KG1 (cell line): ENCODE measurements at places on chromosomes 16 and 17.

- DNase-seq: no peak
These were observed 472.7 kb upstream of the HSBP1 start for GRCh38 chr16:83335076-83335475.

DNA sequence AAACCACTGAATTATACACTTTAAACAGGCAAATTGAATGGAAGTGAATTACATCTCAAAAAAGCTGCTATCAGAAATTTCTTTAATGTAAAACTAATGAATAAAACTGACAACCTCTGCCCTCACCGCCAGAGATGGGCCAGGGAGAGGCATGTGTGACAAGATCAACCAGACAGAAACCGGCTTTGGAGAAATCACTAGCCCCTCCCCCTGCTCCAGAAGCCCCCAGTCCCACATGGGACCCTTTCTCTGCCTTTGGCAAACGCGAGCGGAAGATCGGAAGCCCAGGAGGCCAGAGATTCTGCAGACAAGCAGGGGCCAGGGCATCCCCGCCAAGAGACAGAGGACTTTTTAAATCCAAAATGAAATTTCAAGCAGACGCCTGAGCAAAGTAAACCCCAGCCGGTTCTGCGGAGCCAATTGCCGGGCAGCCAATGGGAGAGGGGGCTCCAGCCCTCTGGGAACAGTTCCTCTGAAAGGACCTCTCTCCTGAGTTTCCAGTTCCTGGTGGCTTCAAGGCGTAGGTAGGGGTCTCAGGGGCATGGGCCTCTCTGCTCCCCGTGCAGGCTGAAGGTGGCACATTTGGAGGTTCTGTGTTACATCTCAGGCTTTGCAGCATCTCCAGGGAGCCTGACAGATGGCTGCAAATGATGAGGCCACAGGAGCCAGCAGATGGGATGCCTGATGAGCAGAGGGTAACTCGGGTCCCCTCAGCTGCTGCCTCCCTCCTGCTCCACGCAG lies 118.1 kb downstream of the GSG1L start:
- no peak for DNase-seq

GRCh38 chr17:42067371-42068091 lies 17.1 kb upstream of the C17orf113 start:
- DNase-seq: peak; percentile 44

DNA sequence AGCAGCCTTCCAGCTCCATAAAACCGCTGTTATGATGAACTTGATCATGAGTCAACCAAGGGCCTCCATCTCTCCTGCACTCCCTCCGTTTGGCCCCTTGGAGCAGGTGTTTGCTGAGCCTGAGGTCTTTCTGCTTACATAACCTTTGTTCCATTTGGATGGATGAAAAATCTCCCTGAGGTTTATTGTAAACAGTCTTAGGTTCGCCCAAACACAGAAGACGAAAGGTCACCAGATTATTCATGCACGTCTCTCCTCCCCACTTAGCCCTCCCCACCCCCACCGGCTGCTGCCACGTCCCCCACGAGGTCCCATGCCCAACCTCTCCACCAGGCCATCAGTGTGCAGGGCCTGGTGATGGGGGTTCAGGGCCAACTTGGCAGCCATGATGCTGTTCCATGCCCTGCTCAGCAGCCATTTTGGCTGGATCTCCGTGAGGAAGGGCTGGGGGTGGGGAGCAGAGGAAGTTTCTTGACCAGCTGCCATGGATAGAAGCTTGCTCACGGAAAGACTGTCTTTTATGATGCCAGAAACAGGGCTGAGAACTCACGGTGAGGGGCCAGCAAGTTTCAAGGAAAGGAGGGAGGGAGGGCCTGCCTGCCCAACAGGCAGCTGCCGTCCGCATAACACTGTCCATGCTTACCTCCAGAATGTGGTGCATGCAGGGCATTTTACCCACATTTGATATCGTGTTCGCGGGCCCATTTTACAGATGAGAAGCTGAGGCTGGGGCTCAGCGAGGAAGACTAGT lies 47.8 kb upstream of the FOXF1 start:
- no peak for DNase-seq

GRCh38 chr17:64213995-64214811 lies 48.9 kb downstream of the TEX2 start:
- no peak for DNase-seq

- no peak for DNase-seq
These were observed 71.9 kb downstream of the ENGASE start for GRCh38 chr17:79146562-79146961.

- no peak for DNase-seq
These were observed 27.8 kb upstream of the ERN1 start for GRCh38 chr17:64157669-64158180.

- no peak for DNase-seq
These were observed 68.0 kb upstream of the NKD1 start for GRCh38 chr16:50480206-50480605.

DNA sequence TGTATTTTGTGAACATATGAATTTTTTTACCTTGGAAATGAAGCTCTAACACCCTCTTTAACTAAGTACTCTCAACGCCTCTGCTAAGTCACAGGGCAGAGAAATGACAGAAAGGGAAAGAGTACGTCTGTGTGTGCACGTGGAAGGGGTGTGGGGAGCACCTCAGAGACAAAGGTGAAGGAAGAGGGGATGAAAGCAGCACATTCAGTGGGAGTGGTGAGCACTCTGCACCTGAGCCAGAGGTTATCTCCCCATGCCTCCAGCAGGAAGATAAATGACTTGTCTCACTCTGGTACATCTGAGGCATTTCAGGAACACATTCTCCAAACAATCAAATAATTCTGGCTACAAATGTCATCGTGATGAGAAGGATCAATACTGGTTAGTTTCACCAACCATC lies 15.0 kb downstream of the GNA13 start:
- no peak for DNase-seq
